Right forelimb (tissue), 1 donor: ENCODE measurements at places on chromosomes 12 and 14.

- DNase-seq: no peak
Measured at GRCh38 chr12:90974286-90974685, 19.3 kb upstream of the CCER1 start.

DNA sequence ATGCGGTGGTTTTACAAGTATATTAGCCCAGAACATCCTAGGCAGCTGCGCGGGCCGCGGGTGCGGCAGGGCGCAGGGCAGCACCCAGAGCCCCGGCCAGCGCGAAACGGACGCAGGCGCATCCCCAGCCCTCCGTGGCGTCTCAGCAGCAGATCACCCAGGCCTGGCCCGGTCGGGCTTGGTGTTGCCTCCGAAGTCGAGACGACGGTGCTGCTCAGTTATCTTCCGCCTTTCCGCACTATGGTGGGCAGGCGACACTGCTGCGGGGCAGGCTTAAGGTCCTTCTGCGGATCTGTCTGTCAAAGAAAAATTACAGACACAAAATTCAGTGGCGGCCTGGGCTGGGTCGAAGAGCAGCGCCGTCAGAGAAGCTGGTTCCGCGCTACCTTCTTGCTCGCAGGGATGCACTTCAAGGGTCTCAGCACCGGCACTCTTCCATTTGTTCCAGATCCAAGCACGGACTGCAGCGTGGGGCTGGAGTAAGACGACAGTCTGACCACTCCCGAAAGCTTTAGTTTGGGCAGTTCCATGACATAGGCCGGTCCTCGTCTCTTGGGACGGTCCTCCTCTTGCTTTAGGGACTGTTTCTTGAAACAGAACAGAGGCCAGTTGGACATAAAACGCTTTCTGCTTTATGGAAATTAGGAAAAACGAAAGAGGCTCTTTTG is 75.8 kb downstream of the MOK start:
- no peak for DNase-seq

- DNase-seq: no peak
Measured at GRCh38 chr12:81626406-81626805, 132.7 kb downstream of the PPFIA2 start.

DNA sequence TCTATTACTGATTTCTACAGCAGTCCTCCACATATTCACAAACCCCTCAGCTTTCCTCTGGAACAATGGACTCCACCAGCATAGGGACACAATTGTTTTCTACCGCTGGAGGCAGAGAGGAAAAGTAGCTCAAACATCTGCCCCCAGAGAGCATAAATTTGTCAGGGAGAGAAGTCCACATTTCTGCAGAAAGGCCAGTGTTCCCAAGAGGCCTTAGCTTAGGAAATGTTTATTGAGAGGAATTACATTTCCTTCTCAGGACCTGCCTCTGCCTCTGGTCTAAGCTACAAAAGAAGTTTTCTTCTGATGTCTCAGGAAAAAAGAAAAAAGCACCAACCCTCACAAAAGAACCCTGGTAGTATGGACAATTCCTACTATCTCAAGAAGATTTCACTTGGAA is 217.8 kb upstream of the BMP4 start:
- no peak for DNase-seq

GRCh38 chr14:81400202-81400678 is at the start of gene STON2:
STON2 (minus strand) TSS chr14:81400324; CDS start chr14:81398382, 1,942 bp downstream.
- peak; percentile 53 for DNase-seq

GRCh38 chr12:111991946-111992345 is 21.0 kb downstream of the TMEM116 start:
- DNase-seq: no peak

GRCh38 chr12:62683776-62684569 is 217.3 kb downstream of the MON2 start:
- DNase-seq: peak; percentile 93

GRCh38 chr12:105067511-105068031 is 16.7 kb downstream of the ALDH1L2 start:
- no peak for DNase-seq

DNA sequence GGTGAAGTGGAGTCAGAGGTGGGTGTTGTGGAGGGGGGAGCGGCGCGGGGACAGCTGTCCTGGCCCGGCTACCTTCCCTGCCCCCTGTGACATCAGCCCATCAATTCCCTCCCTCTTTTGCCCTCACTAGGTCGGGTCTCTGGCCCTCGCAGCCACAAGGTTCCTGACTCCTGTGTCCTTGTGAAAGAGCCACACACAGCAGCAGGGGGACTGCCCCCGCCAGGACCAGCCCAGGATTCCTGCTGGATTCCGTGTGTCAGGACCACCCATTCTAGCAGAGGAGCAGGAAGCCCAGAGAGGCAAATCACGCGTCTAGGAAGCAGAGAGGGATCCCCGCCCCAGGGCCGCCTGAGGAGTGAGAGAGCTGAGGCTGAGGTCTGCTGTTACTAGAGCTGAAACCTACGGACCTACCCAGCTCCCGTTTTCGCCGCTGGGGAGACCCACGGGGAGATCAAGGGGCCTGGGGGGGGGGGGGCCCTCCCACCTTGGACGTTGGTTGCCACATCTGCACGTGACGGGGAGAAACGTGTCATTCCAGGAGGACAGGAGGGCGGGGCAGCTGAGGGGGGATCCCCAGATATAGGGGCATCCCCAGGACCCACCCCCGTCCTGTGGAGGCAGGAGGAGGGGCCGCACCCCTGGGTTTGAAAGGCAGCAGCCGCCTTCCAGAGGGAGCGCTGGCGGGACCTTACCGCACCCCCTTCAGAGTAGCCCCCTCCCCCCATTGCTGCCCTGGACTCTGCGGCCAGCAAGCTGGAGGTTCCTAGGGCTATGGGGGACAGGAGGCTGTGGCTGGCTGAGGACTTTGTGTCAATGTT is 12.5 kb upstream of the INF2 start:
- no peak for DNase-seq

- DNase-seq: no peak
Measured at GRCh38 chr14:64856529-64857445, 22.9 kb downstream of the SPTB start.

GRCh38 chr14:92850492-92850891 is 56.4 kb downstream of the GOLGA5 start:
- DNase-seq: no peak

- DNase-seq: no peak
Measured at GRCh38 chr12:13128291-13128965, 25.0 kb upstream of the GSG1 start.

- no peak for DNase-seq
Measured at GRCh38 chr12:105841840-105842239, 296.9 kb downstream of the NUAK1 start.

- no peak for DNase-seq
Measured at GRCh38 chr14:77674931-77675330, 32.9 kb downstream of the ALKBH1 start.

GRCh38 chr14:36256126-36256801 is 64.2 kb downstream of the MBIP start:
- no peak for DNase-seq

DNA sequence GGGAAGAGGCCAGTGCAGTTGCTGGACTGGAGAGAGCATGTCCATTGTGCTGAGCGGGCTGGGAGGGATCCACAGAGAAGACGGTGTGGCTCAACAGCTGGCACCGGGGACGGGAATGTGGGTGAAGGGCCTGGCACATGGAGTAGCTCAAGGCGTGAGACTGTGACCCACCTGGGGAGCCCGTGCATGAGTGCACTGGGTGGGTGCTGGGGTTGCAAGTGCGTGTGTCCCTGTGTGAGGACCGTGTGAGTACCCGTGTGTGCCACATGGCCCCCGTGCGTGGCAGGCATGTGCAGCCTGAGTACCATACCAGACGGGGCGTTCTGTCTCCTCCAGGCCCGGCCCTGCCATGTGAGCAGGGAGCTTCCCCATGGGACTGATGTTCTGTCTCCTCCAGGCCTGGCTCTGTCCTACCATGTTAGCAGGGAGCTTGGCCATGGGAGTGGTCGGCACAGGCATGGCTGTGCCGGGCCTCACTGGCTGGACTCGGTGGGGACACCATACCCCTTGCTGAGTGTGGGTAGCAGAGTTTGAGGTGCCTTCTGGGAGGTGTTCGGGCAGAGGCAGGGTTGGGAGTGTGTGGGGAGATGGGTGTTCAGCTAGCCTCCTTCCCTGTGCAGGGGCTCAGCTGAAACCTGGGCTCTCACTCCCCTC is 234.4 kb downstream of the TMEM121 start:
- no peak for DNase-seq

DNA sequence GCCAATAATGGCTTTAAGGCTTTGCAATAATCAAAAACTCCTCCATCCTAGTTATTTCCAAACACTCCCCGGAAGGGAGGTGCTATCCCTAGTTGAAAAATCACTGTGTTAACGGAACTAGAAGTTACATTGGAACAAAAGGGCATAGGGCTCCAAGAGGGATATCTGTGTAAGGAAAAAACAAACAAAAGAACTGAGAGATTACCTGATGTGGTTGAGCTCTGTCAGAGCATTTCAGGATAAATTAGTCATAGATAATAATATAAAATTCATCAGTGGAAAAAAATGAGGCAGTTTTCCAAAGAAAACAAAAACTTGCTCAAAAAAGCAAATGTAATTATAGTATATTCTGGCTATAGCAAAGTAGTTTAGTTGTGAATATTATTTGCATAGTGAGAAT is 27.4 kb upstream of the PAPLN start:
- DNase-seq: no peak

DNA sequence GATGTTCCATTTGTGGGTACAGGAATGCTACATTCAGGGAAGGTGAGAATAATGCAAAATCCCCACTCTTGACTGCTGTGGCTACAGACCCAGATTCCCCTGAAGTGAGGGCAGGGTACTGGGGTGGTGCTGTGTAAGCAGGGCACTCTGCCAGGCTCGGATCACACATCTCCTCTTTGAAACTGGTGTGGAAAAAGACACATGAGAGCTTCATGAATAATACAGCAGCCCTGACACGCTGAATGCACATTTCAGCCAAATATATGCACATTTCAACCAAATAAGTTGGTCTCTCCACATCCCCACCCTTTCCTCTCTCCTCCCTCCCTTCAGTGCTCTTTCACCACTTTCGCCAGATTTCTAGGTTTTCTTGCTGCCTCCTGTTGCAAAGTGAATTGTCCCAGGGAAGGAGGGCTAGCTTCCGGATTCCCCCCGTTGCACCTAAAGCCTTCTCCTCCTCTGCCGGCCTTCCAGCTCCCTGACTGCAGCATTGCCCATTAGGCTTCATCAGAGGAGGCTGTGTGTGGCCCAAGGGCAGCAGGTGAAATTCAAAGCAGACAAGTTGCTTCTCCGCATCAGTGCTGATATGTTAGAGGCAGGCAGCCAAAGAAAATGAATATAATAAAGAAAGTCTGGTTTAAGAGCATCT is 118.2 kb upstream of the TMCC3 start:
- DNase-seq: no peak

- DNase-seq: no peak
Measured at GRCh38 chr14:71711125-71711524, 221.1 kb upstream of the RGS6 start.

DNA sequence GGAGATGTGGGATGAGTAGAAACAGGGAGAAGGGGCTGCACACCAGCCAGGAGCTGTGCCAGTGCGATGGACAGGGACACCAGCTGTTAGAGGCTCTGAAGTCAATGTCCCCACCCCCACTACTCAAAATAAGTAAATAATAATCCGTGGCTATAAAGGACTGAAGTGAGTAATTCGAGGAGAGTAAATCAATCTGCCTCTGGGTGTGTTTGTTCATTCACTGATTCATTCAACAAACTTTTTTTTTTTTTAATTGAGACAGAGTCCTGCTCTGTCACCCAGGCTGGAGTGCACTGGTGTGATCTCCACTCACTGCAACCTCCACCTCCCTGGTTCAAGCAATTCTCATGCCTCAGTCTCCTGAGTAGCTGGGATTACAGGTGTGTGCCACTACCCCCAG is 363.6 kb downstream of the TMEM132D start:
- no peak for DNase-seq

- DNase-seq: peak; percentile 81
Measured at GRCh38 chr12:119804011-119804641, 73.0 kb downstream of the CIT start.

DNA sequence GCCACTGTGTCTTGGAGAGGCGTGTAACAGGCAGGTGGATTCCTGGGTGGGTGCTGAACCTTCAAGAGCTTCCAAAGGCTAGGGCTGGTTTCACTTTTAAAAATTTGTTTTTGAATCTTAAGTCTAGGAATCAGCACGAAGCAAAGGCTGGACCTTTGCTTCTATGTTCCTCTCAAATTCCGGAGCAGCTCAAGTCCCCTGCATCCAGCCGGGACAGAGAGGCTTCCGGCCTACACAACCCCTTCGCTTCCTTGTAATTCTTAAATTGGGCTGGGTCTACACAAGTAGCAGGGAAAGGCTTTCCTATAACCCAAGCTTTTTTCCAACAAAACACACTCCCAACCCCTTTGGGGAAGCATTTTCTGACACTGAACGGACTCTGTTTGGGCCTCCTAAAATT is 8.3 kb downstream of the HOXC12 start:
- DNase-seq: no peak

DNA sequence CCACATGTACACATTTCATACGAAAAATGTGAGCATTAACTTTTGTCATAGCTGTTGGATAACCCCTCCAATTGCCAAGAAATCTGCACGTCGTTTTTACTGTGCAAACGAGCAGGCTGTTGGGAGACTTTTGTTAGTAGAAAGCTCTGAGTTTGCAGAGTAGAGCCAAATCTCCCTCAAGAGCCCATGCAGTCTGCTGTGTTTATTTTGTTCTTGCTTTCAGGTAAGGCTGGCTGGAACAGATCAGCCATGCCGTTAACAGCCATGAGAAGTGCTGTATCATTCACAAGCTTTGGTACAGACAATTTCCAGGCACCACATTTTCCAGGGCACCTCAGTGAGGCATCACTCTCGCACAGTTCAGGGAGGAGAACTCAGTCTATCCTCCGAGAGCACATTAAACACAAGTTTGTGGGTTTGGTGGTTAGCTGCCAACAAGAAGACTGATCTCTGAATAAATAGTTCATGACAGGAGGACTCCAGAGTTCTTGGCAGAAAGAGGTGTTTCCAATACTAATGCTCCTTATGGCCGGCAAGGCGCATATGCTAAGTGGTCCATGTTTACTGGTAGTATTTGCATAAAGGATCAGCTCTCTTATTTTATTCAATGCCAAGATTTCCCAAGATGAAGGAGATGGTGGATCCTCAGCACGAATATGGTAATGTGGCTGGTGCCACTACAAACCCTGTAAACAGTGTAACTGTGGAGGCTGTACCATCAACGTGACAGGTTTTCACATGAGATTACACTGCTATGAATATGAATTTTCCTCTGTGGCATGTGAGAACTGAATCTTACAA is 30.3 kb upstream of the PELI2 start:
- no peak for DNase-seq

DNA sequence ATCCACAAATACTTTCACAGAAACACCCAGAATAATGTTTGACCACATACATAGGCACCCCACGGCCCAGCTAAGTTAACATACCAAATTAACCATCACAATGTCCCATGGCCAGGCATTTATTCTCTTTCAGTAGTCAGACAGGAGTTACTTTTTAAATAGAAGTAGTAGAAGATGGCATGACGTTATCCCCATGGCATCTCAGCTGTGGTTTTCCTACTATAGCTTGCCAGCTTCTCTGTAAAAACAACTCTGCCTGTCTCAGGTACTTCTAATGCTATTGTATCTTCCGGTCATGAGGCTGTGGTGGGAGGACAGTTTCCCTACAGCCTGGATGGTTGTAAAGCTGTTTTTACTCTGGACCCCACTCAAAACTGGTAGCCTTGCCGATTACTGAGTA is 19.3 kb downstream of the CTSG start:
- no peak for DNase-seq

GRCh38 chr12:31019976-31020375 is 53.7 kb upstream of the DDX11 start:
- peak; percentile 24 for DNase-seq
